ENCODE measurements at places on chromosomes 3 and 15. TPM values are rescaled to one million over a fixed set of nuclear protein-coding genes. Genes with fewer than 3 reads are reported as not detected.

Gene RBP2
- total RNA-seq = not detected

Gene ADGRG7
- not detected for total RNA-seq

Gene MKRN2OS
- not detected for total RNA-seq

Gene GOLGA6L10
- total RNA-seq = not detected

Gene SLCO3A1
- total RNA-seq = 52.0 TPM

Gene SLC28A2
- total RNA-seq = not detected

Gene TMED3
- total RNA-seq = 32.8 TPM

Gene SPSB4
- total RNA-seq = 4.9 TPM

Gene EBLN2
- 1.0 TPM for total RNA-seq

Gene NOX5
- total RNA-seq = 0.03 TPM

Gene DAZL
- total RNA-seq = not detected

Gene MRPL3
- total RNA-seq = 52.1 TPM

Gene BFSP2
- total RNA-seq = not detected

Gene ITIH4
- total RNA-seq = 4.6 TPM

Gene CFAP100
- not detected for total RNA-seq

Gene MAGEL2
- total RNA-seq = 0.15 TPM

Gene TMEM158
- not detected for total RNA-seq

Gene KNG1
- 0.37 TPM for total RNA-seq

Gene SPINK8
- not detected for total RNA-seq

Gene TRIM42
- total RNA-seq = not detected

Gene OXSM
- total RNA-seq = 12.9 TPM

Gene MAP1A
- total RNA-seq = 39.5 TPM

Gene CIB1
- 70.3 TPM for total RNA-seq

Gene KCNH8
- 0.31 TPM for total RNA-seq

Gene NAALADL2
- 9.7 TPM for total RNA-seq

Gene SATB1
- total RNA-seq = 48.3 TPM

Gene EPHA6
- total RNA-seq = 1.2 TPM

Gene PLSCR4
- 30.1 TPM for total RNA-seq

Gene MITF
- 48.3 TPM for total RNA-seq

Gene IL16
- 3.1 TPM for total RNA-seq

Gene LAMB2
- 824 TPM for total RNA-seq

Gene AADAC
- 0.44 TPM for total RNA-seq

Gene ANKRD34C
- total RNA-seq = not detected

Gene BTLA
- not detected for total RNA-seq

Gene ARPP21
- 0.34 TPM for total RNA-seq

Gene NR1I2
- total RNA-seq = 0.18 TPM

Gene UBAP1L
- total RNA-seq = 1.9 TPM

Gene CSTA
- total RNA-seq = 1.5 TPM
